NCI-H774 (cell line): ENCODE measurements at places on chromosomes 7 and 10.

DNA sequence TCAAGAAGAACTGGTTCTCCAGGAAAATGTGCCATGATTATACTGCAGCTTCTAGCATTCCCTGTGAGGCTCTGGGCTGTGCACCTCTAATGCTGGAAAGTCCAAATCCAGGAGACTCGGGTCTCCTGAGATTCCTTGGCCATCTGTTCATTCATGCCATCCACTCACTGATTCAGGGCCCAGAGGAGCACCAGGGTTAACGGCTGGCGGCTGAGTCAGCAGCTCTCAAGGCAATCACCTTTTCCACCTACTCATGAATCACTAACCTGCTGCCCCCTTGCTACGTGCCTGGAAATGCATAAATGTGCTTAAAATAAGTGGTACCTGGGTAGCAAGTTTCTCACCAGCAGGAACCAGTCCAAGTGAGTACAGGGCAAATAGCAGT, 132.7 kb downstream of the KCNMA1 start:
- peak; percentile 7 for DNase-seq

- DNase-seq, result peak; percentile 18
Observed at GRCh38 chr10:76126607-76127527, 695.4 kb downstream of the LRMDA start.

GRCh38 chr7:41835976-41836530, 133.2 kb upstream of the INHBA start:
- no peak for DNase-seq

DNA sequence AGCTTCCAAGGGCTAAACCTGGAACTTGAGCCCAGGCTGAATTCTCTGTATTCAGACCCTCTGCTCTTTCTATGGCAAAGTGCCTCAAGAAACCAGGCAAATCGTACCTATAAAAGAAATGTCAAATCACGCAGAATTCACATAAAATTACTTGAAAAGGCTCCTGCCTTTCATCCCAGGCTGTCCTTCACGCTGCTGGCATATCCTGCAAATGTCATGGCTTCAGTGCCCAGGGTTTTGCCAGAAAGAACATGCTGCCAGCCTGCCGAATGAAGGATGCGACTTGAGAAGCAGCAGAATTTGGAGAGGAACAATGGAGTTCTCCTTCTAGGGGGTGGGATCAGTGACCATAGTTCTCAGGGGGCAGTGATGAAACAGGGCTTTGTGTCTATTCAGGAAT, 602.5 kb upstream of the GALNT17 start:
- DNase-seq, result no peak

DNA sequence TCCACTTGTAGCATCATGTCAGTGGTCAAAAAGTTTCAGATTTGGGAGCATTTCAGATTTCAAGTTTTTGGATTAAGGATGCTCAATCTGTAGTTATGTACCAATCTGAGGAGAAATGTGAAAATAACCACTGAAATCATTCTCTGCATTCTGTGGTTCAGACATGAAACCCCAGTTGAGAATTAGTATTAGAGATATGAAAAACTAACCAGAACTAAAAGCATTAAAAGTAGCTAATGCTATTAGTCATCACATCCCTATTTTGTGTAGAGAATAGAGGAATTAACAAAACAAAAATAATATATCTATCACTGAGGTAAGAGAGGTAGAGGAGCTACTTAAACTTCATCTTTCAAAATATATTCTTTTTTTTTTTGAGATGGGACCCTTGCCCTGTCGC, 28.0 kb downstream of the MICU1 start:
- no peak for DNase-seq

GRCh38 chr10:103047381-103047780, 129.3 kb downstream of the CNNM2 start:
- DNase-seq, result no peak

- DNase-seq, result no peak
Observed at GRCh38 chr7:43559946-43560335, 23.0 kb upstream of the STK17A start.
